MCF 10A (cell line): ENCODE measurements at places on chromosomes 2 and 18. TPM values are rescaled to one million over a fixed set of nuclear protein-coding genes. Genes with fewer than 3 reads are reported as not detected.

The TCF7L1 gene
- total RNA-seq = 0.81 and 1.1 TPM in 2 replicates

The OXER1 gene
- not detected in 2 replicates for total RNA-seq

The CENPA gene
- total RNA-seq = 19.7 and 35.1 TPM in 2 replicates

The MBOAT2 gene
- total RNA-seq = 30.1 and 34.7 TPM in 2 replicates

DNA sequence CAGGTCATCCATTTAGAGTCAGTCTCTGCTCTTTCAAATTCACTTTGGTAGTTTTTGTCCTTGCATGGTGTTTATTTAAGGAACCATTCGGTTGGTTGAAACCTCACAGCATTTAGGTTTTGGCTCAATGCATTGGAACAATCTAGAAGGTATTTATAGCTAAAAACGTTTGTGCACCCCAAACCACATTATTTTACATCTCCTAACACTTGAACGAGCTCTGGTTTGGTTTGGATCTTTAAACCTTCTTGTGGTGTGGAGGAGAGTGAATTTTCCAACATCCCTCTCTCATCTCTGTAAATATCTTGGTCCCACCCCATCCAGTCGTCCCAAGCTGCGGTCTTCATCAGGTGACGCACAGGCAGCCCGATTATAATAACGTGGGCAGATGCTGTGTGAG lies 287.9 kb downstream of the LPIN1 start:
- no peaks in the 10 kb centered on the region for H3K36me3 ChIP-seq
- H3K27me3 ChIP-seq = no peaks in the 10 kb centered on the region
- no peak overlapping the region for H3K4me3 ChIP-seq
- no peak for DNase-seq
- peaks cover 6% of the 10 kb centered on the region for H3K4me1 ChIP-seq
- H3K27ac ChIP-seq = no peak overlapping the region

DNA sequence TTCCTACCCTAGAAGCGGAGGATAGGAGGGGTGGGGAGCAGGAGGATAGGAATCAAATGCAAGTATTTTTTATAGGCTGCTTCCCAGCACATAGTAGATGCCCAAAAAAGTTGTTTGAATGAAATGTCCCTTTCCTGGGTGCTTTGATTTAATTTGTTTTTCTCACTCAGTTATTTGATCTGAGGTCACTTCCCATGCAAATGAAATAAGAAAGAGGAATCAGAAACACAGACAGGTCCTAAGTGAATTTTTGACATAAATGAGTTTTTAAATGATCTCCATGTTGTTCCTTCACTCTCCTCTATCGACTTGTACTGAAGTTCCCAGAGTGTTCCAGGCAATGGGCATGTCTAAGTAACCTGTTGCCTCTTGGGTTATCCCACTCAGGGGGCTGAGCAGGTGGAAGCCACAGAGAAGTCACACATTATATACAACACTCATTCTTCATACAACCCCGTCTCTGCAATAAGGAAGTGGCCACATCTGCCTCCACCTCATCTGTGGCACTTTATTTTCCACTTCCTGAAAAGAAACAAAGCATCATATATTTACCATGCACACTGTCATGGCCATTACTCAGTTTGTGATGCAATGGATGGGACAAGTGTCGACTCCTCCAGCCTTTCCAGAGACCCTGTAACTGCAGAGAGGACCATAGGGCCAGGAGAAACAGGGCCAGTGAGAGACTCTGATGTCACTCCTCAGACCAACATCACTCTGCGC lies 81.9 kb upstream of the ZNF397 start:
- no peak overlapping the region for H3K4me3 ChIP-seq
- no peak for DNase-seq
- H3K36me3 ChIP-seq = no peaks in the 10 kb centered on the region
- H3K27me3 ChIP-seq = peaks cover 11% of the 10 kb centered on the region
- peaks cover under 1% of the 10 kb centered on the region for H3K4me1 ChIP-seq

GRCh38 chr2:101859604-101860003 lies 132.2 kb upstream of the IL1R2 start:
- H3K4me1 ChIP-seq = peaks cover 14% of the 10 kb centered on the region
- H3K36me3 ChIP-seq = peaks cover 89% of the 10 kb centered on the region
- no peak overlapping the region for H3K27ac ChIP-seq
- no peak for DNase-seq
- no peak overlapping the region for H3K4me3 ChIP-seq

DNA sequence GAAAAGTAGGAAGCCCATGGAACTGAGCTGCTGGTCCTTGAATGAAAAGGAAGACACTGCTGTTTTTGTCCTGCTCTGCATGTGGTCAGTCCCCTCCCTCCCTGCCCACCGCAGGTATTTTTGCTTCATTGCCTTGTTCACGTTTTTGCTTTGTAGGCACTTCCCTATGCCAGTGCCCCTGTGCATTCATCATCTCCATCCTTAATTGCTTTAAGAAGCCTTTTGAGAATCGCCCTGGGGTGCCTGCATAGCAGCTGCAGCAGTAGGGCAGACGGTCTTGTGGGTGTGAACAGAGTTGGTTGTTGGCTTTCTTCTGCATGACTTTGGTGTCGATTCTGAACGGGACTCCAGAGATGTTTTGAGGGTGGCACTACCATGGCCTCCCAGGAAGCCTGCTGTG lies 97.0 kb downstream of the CABLES1 start:
- peaks cover 11% of the 10 kb centered on the region for H3K36me3 ChIP-seq
- no peak overlapping the region for H3K27ac ChIP-seq
- H3K27me3 ChIP-seq = no peaks in the 10 kb centered on the region

GRCh38 chr18:71598374-71598773 lies 945.8 kb downstream of the CBLN2 start:
- DNase-seq = peak; percentile 11
- H3K4me3 ChIP-seq = no peak overlapping the region
- H3K36me3 ChIP-seq = no peaks in the 10 kb centered on the region
- H3K27me3 ChIP-seq = no peaks in the 10 kb centered on the region

- no peak overlapping the region for H3K27ac ChIP-seq
- H3K4me3 ChIP-seq = no peak overlapping the region
- peaks cover 54% of the 10 kb centered on the region for H3K36me3 ChIP-seq
- no peaks in the 10 kb centered on the region for H3K27me3 ChIP-seq
These were observed 3.2 kb upstream of the MPP4 start for GRCh38 chr2:201701646-201702045.

- no peaks in the 10 kb centered on the region for H3K4me1 ChIP-seq
- H3K27ac ChIP-seq = no peak overlapping the region
- H3K4me3 ChIP-seq = no peak overlapping the region
These were observed 229.9 kb downstream of the AGPS start for GRCh38 chr2:177622521-177622920.
